ENCODE measurements at places on chromosomes 13 and 19.

- no peak for DNase-seq
Measured at GRCh38 chr13:27789495-27790303, 2.6 kb upstream of the GSX1 start.

GRCh38 chr13:105048677-105049076, 1486.8 kb downstream of the EFNB2 start:
- DNase-seq, result no peak

DNA sequence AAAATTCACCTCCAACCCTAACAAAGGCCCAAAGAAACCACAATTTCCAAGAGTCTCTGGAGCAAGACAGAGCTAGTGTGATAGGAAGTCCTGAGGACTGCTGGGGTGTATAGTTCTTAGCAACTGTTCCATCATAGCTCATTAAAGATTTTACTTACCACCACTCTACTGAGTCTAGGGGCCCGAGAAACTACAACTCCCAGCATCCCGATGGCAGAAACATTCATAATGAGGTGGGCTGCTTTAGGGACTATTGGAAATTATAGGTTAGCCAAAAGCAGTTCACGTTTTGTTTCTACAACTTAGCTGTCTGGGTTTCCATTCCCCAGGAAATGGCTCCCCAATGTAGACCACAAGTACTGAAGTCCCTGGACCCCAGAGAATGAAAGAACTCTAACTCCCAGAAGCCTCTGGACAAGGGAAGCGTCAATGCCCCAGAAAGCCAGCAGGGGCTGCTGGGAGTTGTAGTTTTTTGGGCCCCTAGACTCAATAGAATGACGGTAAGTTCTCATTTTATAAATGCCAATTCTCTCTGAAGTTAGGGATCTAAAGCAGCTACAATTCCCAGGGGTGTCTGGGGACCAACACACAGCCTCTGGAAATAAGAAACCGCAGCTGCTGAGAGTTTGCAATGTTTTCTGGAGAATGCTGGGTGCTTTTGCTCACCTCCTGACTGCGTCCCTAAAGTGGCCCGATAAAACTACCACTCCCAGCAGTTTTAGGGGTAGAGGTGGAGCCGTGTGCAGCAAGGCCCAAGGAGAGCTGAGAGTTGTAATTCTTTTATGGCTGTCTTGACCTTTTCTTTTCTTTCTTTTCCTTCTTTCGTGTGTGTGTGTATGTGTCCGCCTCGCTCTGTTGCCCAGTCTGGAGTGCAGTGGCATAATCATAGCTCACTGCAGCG, 11.1 kb downstream of the FTL start:
- DNase-seq, result no peak

DNA sequence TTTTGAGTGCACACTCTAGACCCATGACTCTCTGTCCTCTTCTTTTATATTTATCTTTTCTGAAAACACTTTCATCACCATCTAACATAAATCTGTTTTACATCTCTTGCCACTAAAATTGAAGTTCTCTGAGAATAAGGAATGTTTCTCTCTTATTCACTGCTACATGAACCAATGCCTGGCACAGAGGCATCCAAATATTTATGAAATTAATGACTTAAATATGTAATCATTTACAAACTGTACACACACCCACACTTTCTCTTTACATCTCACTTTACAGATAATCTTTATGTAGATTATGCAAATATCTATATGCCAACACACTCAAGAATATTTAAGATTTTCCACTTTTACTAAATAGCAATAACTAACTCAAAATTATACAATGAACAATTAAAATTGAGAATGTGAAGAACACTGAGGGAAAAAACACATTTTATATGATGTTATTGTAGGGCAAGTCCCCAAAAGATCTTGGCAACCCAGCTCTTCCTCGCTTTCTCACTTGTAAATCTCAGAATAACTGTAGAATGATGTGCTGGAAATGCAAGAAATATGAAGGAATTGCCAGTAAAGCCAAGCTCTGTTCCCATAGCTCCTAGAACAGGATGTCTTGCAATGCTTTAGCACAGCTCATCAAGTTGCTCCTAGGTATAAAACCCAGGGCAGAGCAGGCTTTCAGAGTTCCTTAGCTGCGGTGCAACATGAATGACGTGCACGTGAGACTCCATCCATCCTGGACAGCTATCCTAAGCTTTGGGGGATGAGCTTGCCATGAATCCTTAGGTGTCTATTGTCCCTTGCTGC, 50.7 kb downstream of the UGGT2 start:
- no peak for DNase-seq

DNA sequence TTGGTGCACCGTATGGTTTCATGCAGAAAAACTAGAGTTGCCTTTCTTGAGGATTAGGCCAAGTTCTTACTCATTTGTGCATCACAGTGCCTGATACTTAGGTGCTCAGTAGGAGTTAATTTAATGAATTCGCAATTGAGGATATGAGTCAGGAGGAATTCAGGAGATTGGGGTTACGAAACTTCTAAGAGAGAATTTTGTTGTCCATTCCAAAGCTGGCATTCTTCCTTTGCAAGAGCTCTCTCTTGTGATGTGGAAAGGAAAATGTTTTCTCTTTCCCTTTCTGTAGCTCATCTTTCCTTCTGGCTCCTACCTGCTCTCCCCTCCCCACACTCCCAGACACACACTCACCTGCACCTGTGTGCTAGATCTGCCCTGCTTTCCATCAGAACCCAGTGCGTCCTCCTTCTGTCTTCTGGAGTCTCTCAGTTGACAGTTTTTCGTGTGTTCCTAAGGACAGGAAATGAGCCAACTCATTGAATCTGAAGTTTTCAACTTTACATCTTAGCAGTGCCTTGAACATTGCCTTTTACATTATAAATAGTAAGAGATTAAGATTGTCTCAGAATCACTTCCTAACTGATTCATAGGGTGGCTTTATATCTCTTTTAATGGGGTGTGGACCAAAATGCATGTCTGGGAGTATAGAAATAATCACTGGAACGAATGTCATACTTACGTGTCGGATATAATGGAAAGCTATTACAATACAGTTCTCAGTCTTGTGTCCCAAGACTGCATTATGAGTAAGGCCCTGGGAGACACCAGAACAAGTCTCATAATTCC, 19.7 kb upstream of the ERCC5 start:
- no peak for DNase-seq

DNA sequence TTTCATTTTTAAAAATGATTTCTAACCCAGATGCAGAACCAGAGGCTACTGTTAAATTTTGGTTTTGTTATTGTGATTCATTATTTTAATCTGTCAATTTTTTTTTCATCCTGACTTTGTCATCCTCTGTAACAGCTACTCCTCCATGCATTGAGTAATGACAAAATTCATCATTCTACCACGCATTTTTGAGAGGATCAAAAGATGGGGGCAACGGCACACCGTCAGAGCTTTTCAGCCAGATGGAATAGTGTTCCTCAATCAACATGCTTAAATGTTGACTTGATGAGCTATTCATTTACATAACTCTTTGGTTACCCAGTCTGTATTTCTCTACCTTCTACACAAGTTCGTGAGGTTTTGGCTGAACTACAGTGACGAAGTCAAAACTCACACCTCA, 486.3 kb downstream of the EFNB2 start:
- no peak for DNase-seq

DNA sequence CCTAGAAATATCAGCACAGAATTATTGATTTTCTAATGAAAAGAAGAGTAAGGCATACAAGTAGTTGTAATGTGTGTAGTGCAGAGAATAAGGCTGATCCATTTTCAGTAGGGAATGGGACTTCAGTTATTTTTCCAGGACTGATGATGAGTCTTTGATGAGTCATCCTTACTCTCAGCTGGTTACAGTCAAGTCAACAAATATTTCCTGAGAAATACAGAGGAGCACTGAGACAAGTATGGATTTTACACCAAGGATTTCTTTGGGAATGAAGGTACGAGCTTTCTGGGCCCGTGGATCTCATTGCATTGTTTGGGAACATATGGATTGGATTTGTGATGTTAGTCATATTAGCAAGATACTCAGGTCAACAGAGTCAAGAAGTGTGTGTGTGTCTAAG, 502.7 kb downstream of the FGF9 start:
- no peak for DNase-seq

DNA sequence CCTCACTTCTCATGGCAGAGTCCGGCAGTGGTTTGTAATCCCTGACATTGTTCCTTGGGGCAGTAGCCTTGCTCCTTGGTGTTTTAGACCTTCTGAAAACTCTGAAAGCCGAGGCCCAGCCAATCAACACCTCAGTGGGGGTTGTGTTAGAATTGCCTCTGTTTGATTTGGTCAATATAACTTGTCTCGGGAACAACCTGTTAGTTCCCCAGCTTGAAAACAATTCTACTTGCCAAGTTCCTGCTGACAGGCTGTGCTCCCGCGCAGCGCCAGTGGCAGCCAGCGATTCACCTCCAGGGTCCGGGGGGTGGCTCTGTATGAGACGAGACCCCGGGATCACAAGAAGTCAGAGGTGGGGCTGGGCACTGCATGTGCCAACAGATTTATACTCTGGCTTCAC, 81.4 kb upstream of the MEDAG start:
- no peak for DNase-seq

- DNase-seq, result no peak
Measured at GRCh38 chr13:39052944-39053343, 14.7 kb downstream of the NHLRC3 start.
